ENCODE measurements at places on chromosomes 7 and 10.

- no peak for DNase-seq
These were observed 8.3 kb upstream of the PIP4K2A start for GRCh38 chr10:22722626-22723169.

GRCh38 chr10:72245949-72246525 lies 27.7 kb upstream of the DDIT4 start:
- no peak for DNase-seq

DNA sequence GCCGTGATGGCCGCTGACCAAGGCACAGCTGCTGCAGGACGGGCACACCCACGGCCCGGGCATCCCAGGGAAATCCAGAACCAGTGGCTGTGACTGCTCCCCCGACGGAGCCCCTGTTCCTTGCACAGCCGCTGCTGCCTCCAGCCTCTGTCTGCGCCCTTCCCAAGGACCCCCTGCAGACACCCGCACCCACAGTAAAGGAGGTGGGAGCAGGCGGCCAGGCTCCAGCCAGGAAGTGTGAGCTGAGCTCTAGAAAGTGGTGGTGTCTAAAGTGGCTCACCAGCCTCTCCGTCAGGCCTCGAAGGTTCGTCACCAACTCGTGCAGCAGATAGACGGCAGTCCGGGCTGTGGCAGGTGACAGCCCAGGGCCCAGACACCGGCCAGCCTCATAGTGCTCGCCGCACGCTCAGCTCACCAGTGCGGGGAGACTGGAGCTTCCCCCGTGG lies 306.7 kb downstream of the DNAJB6 start:
- DNase-seq = no peak

DNA sequence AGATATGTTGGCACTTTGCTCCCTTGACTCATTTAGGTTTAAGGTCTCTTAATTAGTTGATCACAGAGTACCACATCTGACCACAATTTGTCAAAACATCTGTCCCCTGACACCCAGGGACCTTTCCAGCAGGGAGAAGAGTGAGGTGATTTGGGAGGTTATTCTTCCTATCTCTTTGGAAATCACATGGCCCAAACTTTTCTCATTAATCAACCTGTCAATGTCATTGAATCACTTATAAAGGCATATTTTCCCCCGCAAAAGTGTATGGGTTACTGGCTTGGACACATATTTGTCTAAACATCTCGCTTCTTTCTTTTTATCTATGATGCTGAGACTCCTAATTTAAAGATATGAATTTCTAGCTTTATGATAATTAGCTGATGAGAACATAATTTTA lies 92.4 kb upstream of the RPA3 start:
- no peak for DNase-seq

GRCh38 chr10:13414855-13415254 lies 66.8 kb upstream of the SEPHS1 start:
- no peak for DNase-seq

DNA sequence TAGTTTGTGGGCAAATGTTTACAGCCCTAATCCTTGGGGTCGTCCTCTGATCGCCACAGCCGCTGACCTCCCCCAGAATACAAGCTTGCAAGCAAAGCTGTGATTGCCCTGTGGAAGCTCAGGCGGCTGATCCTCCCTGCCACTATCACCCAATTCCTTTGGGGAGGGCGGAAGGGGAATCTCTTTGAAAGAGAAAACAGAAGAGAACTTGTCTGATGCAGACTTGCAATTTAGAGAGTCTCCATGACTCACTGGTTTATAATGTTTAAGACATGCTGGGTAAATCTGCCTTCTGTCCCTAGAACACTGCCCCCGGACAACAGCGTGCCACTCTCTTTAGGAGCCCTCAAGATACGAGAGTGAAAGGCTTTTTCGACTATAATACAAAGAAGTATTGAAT lies 75.5 kb downstream of the NRP1 start:
- no peak for DNase-seq

DNA sequence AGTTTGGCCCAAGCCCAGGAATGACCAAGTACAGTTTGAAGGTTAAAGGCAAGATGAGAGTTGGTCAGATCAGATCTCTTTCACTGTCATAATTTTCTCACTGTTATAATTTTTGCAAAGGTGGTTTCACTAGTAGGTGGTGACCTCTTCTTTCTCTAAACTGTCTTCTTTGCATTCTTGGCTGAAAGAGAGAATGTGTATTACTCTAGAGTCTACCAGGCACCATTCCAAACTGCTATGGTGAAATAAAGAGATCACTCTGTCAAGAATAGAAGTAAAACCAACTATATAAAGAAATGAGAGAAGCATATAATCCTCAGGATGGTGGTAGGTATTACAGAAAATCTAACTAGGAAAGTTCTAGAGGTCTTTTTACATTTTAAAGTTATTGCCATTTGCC lies 72.7 kb downstream of the DYNC1I1 start:
- DNase-seq = no peak

DNA sequence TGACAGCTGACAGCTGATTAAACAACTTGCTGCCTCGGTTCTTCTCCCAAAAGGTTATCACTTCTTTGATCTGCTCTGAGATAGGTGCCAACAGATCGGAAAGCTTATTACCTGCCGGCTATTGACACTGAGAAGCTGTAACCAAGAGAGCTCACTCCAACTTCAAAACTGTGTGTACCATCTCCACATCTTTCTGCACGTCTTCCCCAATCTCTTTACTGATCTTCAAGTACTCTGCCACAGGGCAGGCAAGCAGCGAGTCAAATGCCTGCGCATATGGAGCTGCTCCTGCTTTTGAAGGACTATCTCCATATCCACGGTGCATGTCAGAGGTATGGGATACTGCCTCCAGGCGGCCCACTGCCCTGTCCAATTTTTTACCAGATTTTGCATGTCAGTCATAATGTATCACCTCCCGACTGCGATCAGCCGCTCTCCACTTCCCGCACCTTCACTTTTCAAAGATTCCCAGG lies 352 bp upstream of the ZNF485 start:
- DNase-seq = no peak

GRCh38 chr7:144884896-144885295 lies 49.0 kb upstream of the TPK1 start:
- no peak for DNase-seq

DNA sequence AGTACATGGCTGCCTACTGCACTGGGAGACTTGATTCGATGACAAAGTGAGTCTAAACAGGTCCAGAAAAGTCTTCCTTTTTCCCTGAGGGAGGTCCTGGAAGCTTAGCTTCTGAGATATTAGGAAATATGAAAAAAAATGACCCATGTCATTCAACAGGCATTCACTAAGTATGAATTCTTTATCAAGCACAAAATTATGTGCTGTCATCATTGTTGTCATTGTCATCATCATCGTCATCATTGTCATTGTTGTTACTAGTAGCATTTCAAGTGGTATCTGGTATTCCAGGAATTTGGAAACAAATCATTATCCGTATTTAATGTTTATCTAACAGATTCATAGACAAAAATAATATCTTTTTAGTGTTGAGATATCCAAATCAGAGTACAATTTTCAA lies 49.7 kb upstream of the HECTD2 start:
- no peak for DNase-seq

DNA sequence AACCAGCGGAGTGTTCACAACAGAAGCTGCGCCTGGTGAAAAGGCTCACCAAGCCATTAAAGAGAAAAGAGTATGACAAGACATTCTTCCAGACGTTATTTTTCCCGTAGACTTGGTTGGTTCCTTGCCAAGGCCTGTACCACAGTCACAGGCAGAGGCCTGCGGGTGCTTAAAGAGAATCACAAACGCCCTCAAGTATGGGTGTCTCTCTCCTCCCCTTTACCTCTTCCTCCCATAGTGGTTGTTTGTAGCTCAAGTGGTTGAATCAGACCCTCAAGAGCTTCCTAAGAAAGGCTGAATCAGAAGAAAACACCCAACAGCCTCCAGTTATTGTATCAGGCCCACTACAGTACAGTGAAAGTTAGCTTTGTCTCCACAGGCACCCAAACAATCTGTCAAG lies 169.0 kb downstream of the CREB5 start:
- no peak for DNase-seq

- DNase-seq = no peak
These were observed 13.1 kb downstream of the VCL start for GRCh38 chr10:74011017-74011416.

GRCh38 chr7:135177028-135177696 lies 6.7 kb upstream of the CYREN start:
- DNase-seq = no peak

DNA sequence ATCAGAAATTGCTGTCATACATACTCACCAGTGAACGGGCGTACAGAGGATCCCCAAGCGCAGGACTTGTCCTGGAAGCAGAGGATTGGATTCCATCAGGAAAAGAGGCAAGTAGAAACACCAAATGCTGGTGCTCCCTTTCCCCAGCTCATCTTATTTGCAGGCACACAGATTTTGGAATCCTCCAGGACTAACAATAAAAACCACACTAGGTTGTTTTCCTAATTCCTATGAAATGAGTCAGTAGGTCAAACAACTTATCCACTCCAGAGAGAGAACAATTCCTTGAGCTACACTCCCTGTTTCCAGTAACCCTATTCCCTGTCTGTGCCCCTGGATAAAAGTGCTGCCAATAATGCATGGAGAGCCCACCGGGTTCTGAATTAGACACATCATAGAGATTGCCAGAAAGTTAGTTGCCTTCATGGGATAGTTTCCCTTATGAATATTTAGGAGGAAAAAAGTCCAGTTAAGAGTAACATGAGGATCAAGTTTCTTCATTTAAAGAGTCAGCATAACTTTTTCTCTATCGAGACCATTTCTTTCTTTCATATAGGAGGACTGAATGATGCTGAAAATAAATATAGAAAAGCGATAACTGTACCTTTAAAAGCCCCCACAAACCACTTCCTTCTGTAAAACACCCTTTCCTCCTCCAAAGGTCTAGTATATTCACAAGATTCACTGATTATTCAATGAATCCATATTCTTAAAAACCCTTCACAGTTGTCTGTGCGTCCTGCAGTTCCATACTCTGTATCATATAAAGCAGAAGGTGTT lies 178.3 kb upstream of the KLF14 start:
- DNase-seq = no peak

DNA sequence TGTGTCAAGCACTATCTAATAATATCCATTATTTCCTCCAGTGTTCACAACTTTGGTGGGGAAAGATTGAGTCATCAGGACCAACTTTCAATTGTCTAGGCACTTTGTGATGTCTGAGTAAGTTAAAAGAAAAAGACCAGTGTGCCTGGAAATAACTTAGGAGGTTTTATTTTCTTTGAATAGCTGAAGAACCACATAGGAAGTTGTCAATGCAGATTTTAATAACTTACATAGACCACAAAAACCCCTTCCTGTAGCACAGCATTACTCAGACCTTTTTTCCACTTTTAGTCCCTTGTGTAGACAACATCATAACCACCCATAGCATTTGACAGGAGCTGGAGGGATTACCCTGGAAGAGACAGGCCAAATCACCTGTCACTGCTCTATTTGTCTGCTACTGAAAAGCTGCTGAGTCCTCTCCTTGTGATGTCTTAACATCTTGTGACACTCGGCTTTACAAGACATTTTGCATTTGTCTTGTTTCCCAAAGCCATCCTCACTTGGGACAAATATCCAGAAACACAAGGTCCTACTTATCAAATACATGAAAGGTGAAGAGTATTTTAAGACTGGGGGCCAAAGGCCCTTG lies 241.5 kb upstream of the PTER start:
- DNase-seq = no peak

GRCh38 chr7:30032310-30033125 lies 4.3 kb downstream of the PLEKHA8 start:
- DNase-seq = no peak

- DNase-seq = no peak
These were observed 175.1 kb downstream of the NEURL1 start for GRCh38 chr10:103668351-103669242.

DNA sequence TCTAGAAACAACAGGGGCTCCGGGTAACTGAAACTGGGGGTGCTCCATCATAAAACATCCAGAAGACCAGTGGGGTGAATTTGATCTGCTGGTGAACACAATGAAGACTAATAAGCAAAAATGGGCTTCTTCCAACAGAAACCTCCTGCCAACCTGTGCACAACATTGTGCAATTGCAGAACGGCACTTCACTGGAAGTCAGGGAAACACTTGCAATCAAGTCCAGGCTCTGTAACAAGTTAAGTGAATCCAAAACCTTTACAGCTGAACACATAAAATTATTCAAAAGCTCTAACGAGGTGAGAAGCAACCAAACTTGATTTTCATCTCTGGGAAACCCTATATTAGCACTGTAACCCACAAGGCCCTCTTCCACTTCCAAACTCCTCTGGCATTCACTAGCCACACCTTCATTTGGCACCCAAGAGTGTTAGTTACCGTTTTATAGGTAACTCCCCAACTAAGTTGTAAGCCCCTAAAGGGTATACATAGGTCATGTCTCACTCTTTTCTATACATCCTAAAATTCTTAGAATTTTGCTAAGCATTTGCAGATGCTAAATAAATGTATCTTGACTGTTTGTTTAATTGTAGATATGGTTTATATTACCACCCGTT lies 22.0 kb downstream of the IMMP2L start:
- DNase-seq = no peak

GRCh38 chr7:54728411-54728810 lies 30.6 kb downstream of the SEC61G start:
- DNase-seq = no peak

GRCh38 chr7:138434597-138435019 lies 25.5 kb upstream of the TRIM24 start:
- no peak for DNase-seq

- no peak for DNase-seq
These were observed 240.2 kb downstream of the ADAM12 start for GRCh38 chr10:126147866-126148587.

DNA sequence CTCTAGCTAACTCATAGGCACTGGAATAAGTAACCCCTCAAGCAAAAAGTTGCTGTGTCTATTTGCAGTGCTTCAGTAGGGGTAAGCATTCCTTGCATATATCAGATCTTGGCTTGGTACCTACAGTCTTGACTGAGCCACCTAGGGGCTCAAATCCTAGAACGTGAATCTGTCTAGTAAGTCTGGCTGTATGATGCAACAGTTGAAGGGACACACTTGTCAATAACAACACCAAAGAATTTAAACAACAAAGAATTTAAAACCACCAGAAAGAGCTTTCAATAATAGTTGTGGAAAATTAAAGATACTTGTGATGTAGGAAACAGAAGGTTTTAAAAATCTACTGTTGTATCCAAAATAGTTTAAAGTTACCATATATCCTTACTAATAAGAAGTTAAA lies 65.4 kb downstream of the EBLN1 start:
- no peak for DNase-seq

GRCh38 chr10:7258948-7259523 lies 151.8 kb downstream of the SFMBT2 start:
- DNase-seq = peak; percentile 43

DNA sequence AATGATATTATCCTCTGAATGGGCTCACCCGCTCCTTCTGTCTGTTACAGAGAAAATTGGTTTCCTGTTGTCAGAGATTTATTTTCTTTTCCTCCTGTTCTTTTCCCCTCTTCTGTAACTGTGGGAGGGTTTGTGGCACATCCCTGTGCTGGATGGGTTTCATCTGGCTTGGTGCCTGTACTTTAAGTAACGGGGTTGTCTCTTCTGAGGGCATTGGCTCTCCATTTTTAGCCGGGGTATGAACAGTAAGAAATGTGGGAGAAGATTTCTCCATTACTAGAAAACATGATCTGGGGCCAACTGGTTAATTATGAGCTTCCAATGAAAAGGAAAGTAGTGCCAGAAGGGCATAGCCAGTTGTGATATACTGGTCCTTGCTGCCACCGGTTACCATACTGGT lies 142.6 kb downstream of the SND1 start:
- no peak for DNase-seq

- no peak for DNase-seq
These were observed 639.7 kb downstream of the AUTS2 start for GRCh38 chr7:70237831-70238575.

Measured in stimulated activated CD4-positive, alpha-beta T cell treated with anti-CD3 and anti-CD28 coated beads, Interleukin-4, amount 100 ng/mL, for 1 hour (primary cell).